Activated CD4-positive, alpha-beta memory T cell treated with anti-CD3 and anti-CD28 coated beads, Interleukin-2, amount 10 ng/mL, durations not matched to agents 7 days and 5 days (primary cell): ENCODE measurements at places on chromosomes 13 and 19. TPM values are rescaled to one million over a fixed set of nuclear protein-coding genes. Genes with fewer than 3 reads are reported as not detected.

DNA sequence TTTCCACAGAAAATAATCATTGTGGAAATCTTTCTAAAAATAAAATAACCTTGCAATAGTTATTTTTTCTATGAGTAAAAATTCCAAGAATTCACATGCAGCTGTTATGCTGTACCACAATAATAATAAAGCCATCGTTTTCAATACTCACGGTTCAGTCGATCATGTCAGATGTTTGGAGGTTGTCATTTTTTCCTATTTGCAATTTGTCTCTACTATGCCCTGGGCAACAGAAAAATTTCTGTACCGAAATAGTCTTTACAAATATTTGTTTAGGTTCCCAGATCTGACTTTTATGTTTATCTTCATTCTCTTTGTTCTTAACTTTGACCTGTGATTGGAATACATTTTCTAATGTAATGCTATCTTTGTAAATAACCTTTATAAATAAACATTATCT lies 79.7 kb downstream of the ESD start:
- H3K27me3 ChIP-seq, result no peaks in the 10 kb centered on the region
- H3K36me3 ChIP-seq, result peaks cover 2% of the 10 kb centered on the region
- H3K27ac ChIP-seq, result no peak overlapping the region
- no peaks in the 10 kb centered on the region for H3K4me1 ChIP-seq
- no peak for DNase-seq
- no peak overlapping the region for H3K4me3 ChIP-seq

The KRTDAP gene
- not detected for total RNA-seq

- no peak for DNase-seq
- peaks cover 2% of the 10 kb centered on the region for H3K4me1 ChIP-seq
- H3K4me3 ChIP-seq, result no peak overlapping the region
- no peaks in the 10 kb centered on the region for H3K36me3 ChIP-seq
Measured at GRCh38 chr13:27822258-27822872, 30.1 kb downstream of the GSX1 start.

GRCh38 chr13:108276060-108276459 lies 6.5 kb downstream of the TNFSF13B start:
- H3K36me3 ChIP-seq, result peaks cover 7% of the 10 kb centered on the region
- no peak overlapping the region for H3K4me3 ChIP-seq
- H3K27ac ChIP-seq, result no peak overlapping the region

- no peaks in the 10 kb centered on the region for H3K36me3 ChIP-seq
- no peak overlapping the region for H3K4me3 ChIP-seq
- DNase-seq, result no peak
- no peaks in the 10 kb centered on the region for H3K4me1 ChIP-seq
- H3K27ac ChIP-seq, result no peak overlapping the region
Measured at GRCh38 chr19:32058131-32058530, 287.3 kb upstream of the ZNF507 start.

DNA sequence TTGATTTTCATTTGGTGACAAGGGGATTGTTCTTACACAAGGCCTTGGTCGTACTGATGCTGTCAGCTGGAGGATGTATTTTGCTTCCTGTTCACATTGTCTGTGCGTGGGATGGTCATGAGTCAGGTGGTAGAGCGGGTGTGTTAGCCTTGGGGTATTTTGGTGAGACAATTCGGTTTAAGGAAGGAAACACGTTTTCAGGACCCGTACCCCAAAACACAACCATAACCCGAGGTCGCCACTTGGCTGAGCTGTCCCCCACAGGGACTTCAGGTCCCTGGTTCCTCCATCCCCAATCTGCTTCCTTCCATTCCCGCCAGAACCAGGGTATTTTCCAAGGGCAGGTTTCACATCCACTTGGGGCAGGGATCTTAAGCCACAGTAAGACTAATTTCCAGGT lies 15.0 kb downstream of the MYO9B start:
- H3K4me3 ChIP-seq, result no peak overlapping the region
- H3K27ac ChIP-seq, result peak overlapping the region; percentile 12
- no peaks in the 10 kb centered on the region for H3K27me3 ChIP-seq
- H3K36me3 ChIP-seq, result peaks cover 33% of the 10 kb centered on the region
- peak; percentile 26 for DNase-seq

GRCh38 chr13:70424928-70425327 lies 316.7 kb upstream of the KLHL1 start:
- no peaks in the 10 kb centered on the region for H3K36me3 ChIP-seq
- H3K4me3 ChIP-seq, result no peak overlapping the region
- H3K27ac ChIP-seq, result no peak overlapping the region
- DNase-seq, result no peak
- H3K27me3 ChIP-seq, result no peaks in the 10 kb centered on the region
- H3K4me1 ChIP-seq, result no peaks in the 10 kb centered on the region

The TMEM221 gene
- not detected for total RNA-seq

The RNF113B gene
- not detected for total RNA-seq

DNA sequence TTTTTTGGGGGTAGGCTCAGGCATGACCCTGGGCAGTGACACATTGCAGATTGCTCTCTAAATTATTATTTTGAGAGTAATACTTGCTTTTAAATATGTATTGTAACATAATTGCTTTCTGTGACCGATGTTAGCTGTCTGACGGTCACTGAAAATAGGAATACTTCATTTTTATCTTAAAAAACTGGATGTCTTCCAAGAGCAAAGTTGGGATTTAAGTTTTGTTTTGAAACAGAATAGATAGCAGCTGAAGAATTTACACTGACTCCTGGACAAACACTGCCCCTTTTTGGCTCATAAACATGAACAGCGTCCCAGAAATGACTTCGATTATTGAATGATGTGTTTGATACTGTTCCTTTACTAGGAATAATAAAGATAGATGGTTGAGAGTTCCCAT lies 535.9 kb downstream of the GPC5 start:
- DNase-seq, result no peak
- H3K27ac ChIP-seq, result no peak overlapping the region
- no peaks in the 10 kb centered on the region for H3K4me1 ChIP-seq
- no peak overlapping the region for H3K4me3 ChIP-seq
- no peaks in the 10 kb centered on the region for H3K36me3 ChIP-seq

DNA sequence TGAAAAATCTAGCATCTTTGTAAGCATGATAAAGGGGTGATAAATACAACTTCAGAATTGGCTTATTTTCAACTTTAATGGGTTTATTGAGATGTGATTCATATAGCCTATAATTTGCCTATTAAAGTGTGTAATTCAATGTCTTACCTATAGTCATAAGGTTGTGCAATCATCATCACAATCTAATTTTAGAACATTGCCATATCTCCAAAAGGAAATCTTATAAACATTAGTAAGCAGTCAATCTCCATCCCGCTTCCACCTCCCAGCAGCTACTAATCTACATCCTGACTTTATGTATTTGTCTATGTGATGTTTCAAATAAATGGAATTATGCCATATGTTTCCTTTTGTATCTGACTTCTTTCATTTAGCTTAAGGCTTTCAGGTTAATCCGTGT lies 145.2 kb upstream of the KLHL1 start:
- H3K36me3 ChIP-seq, result no peaks in the 10 kb centered on the region
- no peak for DNase-seq
- no peak overlapping the region for H3K27ac ChIP-seq
- H3K4me1 ChIP-seq, result no peaks in the 10 kb centered on the region

The CAPN12 gene
- 24.9 TPM for total RNA-seq

GRCh38 chr19:11373166-11373884 lies 1.1 kb upstream of the SWSAP1 start:
- no peak overlapping the region for H3K27ac ChIP-seq
- H3K4me3 ChIP-seq, result no peak overlapping the region
- H3K36me3 ChIP-seq, result peaks cover 22% of the 10 kb centered on the region
- DNase-seq, result no peak
